Fibroblast of skin of abdomen (primary cell): ENCODE measurements at places on chromosomes 4 and X.

DNA sequence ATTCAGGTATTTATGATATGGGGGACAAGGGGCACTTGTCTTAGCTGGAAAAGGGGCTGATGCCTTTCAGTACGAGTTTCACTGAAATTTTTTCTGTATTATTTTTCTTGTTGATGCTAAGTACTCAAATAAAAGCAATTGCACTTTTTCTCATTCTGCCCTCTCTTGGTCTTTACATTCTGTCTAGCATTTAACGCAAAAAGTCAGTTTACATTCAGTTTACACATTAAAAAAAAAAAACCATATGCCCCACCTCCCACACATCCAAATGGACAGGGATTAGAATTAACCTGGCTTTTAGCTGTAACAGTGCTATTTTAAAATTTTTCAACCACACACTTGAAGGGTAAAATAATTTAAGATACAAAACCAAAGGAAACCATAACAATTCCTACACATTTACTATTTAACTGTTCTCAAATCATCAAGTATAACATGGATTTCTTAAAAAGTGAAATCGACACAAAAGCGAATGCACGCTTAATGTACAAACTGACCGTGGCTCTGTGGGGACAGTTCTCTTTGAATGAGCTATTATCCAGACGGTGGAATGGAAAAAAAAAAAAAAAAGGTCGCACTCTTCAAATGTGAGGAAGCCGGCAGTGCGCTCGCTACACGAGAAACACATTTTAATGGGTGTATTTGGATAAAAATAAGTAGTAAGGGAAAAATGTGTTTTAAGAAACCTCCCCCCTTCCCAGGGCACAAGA, 1.4 kb downstream of the AMMECR1 start:
- no peak for DNase-seq

DNA sequence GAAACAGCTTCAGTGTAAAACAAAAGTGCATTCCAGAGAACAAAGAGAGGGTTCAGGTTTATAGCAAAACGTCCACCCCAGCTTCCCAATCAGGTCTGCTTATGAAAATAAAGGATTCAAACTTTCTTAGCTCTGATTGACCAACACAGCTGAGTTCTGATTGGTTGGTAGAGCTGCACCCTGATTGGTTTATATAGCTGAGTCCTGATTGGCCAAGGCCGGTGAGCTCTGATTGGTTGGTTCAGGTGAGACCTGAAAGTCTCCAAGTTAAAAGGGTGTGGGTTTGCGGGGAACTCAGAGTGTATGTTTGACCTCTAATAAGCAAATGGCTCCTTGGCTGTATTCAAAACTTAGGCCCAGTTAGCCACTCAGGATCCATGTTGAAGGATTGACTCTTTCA, 20.9 kb downstream of the CLRN2 start:
- DNase-seq = no peak

DNA sequence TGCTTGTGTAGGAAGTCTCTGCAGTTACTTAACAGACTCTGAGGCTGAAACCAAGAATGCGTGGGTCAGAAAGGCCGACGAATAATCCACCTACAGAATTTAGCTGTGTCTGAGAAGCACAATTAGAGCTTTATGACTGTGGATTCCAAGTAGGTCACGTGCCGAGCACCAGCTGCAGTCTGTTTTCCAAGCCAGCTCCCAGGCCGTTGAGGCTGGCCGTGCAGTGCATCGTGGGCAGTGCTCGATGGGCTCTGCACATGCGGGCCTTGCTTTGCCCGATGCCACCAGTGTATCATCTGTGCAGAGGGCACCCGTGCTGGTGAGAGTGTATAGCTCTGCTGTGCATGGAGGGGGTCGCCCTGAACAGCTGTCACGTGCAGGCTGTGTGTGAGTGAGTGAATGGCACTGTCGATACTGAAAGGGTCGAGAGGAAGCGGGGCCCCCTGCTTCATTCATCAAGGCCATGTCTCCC, 67.5 kb upstream of the CLDN34 start:
- peak; percentile 53 for DNase-seq

DNA sequence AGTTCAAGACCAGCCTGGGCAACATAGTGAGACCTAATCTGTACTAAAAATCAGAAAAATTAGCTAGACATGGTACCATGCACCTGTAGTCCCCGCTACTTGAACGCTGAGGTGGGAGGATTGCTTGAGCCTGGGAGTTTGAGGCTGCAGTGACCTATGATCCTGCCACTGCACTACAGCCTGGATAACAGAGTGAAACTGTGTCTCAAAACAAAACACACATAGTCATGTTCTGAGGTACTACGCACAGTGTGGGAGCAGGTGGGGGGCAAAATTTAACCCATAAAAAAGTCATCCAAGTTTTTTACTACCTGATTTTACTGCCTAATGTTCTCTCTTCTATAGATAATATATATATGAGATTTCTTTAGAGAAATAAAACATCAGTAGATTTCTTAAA, 28.4 kb downstream of the HSPA4L start:
- DNase-seq = no peak

DNA sequence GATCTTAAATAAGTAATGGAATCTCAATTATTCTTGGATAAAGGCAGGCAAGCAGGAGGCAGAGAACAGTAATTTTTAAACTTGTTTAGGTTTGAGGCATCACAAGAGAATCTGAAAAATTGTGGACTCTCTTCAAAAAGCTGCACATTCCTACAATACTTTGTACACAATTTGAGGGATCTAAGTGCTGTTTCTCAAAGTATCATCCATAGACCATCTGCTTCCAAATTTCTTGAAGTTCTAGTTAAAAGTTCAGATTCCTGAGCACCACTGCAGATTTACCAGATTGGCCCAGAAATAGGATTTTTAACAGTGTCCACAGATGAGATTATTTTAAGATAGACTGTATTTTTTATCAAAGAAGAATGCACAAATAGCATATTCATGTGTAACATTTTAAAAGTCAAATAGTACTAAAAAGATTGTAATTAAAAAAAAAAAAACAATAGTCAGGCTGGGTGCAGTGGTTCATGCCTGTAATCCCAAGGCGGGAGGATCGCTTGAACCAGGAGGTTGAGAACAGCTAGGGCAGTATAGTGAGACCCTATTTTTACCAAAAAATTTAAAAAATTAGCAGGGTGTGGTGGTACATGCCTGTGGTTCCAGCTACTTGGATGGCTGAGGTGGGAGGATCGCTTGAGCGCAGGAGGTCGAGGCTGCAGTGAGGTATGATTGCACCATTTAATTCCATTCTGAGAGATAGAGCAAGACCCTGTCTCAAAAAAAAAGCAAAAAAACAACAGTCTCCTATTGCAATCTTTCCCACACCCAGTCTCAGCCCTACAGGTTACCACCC, 14.2 kb upstream of the FNIP2 start:
- peak; percentile 72 for DNase-seq

- peak; percentile 85 for DNase-seq
Measured at GRCh38 chr4:47531241-47531953, 46.3 kb downstream of the ATP10D start.

GRCh38 chr4:110637408-110638088, 14.7 kb upstream of the PITX2 start:
- peak; percentile 48 for DNase-seq

GRCh38 chr4:87012265-87012953, 77.6 kb downstream of the AFF1 start:
- DNase-seq = no peak
